ENCODE measurements at places on chromosomes 7 and 10.

- no peak for DNase-seq
These were observed at the start of gene ENTPD1 for GRCh38 chr10:95756041-95756761. ENTPD1 (plus strand) TSS chr10:95756163; CDS start chr10:95756240, 77 bp downstream.

DNA sequence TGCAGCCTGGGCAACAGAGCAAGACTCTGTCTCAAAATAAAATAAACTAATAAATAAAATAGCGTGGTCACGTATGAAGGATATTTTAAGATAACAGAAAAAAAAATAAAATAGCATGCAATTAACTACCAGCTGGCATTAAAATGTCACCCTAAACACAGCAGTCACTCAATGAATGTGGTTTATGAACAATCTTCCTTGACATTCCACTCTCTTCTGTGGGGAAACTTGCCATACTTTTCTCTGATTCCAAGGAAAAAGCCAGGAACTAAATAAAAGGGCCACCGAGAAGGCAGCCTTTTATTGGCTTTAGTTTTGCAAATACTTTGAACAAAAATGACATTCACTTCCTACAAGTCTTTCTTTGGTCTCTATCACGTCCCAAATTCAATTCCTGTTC, 266.6 kb downstream of the PARD3 start:
- no peak for DNase-seq

DNA sequence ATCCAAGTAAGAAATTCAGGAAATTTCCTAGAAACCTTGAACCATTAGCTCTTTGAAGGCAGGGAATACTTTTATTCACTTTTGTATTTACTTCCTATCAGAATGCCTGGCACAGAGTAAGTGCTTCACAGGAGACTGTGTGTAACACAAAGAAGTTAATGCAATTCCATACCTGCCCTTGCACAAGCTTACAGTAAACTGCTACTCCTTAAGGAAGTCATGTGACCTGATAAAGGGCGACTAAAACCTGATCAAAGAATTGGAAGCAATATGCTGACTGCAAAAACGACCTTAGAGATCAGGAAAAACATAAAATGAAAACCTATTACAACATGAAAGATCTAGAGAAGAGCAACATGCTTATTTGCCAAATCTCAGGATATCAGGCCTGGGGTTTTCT, 178.2 kb upstream of the HPS1 start:
- no peak for DNase-seq

DNA sequence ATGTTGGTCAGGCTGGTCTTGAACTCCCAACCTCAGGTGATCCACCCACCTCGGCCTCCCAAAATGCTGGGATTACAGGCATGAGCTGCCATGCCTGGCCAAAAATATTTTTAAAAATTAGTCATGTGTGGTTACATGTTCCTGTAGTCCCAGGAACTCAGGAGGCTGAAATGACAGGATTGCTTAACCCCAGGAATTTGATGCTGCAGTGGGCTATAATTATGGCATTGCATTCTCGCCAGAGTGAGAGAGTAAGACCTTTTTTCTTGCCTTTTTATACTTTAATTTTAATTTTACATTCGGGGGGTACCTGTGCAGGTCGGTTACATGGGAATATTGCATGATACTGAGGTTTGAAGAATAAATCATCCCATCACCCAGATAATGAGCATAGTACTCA, 86.6 kb upstream of the ZNF92 start:
- DNase-seq: no peak

- DNase-seq: no peak
These were observed 2.3 kb upstream of the SH2B2 start for GRCh38 chr7:102284399-102284798.

DNA sequence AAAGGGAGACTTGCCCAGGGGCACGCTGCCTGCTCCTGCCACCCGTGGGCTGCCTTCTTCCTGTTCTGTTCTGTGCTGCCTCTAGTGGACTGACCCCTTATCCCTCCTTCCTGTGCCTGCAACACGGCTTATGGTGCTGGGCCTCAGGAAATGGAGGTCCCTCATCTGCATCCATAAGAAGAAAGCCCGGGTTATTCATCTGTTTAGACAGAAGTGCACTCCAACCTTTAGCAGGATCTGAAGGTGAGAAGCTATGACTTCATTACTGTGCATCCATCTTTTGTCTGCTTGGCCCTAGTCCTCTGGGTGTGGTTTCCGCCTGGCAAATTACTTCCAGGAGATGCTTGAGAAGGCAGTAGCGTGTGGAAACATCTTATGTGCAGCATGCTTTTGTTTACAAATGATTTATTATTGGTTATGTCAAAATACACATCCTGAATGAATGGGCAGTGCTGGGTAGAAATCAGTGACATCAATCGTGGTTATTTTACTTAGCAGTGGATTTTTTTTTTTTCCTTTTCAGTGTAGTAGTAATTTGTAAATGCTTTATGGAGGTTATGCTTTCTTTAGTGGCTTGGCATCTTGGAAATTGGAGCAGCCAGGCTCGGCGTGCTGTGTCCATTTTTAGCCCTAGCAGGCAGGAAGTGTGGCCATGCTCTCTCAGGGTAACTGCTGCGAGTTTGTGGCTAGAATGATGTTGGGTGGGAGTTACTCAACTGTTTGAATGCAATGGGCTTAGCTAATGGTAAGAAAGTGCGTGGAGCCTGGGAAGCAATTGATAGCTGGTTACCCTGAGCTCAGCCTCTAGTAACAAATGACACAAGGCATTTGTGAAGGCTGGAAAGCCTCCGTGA, 12.7 kb downstream of the PTPRE start:
- no peak for DNase-seq

DNA sequence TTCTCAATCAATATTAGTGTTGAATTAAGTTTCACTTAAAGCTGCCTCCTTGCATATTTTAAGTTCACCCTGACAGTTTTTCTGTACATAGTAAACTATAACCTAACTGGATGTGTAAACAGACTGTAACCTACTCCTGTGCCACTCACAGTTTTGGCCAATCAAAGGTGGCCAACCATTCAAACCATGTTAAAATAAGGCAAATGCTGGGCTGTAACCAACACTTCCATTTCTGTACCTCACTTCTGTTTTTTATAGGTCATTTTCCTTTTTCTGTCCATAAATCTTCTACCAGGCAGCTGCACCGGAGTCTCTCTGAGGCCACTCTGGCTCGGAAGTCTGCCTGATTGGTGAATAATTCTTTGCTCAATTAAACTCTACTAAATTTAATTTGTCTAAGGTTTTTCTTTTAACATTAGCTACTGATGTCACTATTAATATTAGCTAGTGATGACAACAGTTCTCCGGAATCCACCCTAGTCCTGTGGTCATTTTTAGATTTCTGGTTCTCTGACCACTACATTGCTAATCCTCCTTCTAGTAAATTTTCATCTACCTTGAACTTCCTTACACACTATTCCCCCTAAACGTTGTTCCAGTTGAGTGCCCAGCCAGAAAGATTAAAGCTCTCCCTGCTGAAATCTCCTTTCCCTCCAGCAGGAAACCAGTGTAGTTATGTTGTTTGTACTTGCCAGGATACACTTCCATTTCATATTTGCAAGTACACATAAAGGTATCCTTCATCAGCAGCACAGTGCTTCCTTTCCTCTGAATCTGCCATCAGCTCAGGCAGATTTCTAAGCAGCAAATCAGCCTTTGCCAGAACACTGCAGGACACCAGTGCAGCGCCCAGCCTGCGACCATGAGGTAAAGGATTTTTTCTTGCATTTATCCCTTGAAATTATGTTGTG, 18.6 kb upstream of the IFIT2 start:
- no peak for DNase-seq

GRCh38 chr10:69107699-69108098, 16.3 kb upstream of the VPS26A start:
- DNase-seq: no peak

DNA sequence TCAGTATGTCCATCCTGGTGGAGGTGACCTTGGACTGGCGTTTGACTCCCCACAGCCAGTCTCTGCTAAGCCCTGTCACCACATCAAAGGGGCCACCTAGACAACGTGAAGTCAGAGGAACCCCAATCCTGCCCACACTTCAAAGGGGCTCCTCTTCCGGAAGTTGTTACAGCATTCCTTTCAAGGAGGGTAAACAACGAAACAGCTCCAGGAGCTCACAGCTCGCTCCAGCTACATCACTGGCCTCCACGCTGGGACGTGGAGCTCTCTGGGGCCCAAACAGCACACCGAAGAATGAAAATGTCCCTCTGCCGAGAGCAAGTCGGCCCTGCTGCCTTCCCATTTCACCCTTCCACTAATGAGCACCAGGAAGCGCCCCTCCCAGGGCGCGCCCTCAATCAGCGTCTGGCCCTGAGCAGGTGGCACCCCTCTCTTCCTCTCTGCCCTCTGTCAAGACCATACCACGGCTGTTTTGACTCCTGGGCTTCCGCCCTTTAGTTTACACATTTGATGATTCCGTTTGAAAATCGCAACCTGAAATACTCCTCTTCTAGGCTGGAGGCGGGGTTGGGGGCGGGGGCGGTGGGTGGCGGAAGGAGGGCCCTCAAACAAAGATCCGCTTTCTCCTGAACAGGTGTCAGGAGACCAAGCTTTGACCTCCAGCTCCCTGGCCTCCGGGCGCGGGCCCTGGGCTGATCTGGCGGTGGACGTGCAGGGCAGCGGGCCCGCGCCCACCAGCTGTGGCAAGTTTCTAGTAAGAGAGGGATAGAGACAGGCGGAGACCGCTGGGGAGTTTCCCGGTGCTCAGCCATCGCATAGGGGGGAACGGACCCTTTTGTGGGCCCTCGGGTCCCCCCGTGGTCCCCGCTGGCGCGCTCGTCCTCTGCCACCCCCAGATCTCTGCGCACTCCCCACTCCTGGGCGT, 53.1 kb upstream of the KDM7A start:
- DNase-seq: peak; percentile 43

DNA sequence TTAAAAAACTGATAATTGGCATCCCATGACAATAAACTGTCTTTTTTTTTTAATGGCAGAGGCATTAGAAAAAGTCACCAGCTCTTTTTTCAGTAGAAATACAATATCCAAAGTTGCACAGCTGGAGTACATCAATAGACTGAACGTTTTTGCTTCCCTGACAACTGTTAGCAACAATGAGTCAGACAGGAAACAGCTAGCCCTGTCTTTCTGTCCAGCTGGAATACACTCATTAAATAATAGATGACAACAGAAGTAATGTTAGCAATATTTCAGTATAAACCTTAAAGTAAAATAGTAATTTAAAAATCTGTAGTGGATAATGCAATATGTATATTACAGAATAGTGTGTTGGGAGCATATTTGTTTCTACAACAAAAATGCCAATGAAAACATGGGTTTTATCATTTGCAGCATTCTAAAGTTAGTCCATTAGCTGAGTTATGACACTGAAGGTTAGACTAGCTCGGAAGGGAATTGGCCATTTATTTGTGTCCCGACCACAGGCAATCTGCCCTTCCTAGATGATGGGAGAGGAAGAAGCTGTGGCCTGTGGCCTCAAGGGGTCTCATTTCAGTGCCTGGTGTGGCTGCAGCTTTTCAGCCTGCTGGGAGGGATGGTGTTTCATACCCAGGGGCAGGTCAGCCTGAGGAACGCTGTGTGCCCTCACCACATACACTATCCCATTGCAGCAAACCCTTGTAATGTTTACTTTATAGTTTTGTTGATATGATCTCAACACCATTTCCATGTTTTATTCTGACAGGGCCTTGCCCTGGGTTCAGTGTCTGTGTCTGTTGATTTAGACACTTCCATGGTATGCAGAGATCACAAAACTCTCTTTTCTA, 173.3 kb downstream of the SLC16A9 start:
- DNase-seq: no peak

GRCh38 chr10:75513292-75513885, 82.0 kb downstream of the LRMDA start:
- DNase-seq: no peak

- DNase-seq: no peak
These were observed 182.8 kb upstream of the CDC14C start for GRCh38 chr7:48741545-48741944.

GRCh38 chr7:33339074-33339790, 209.9 kb downstream of the BBS9 start:
- DNase-seq: no peak

- DNase-seq: no peak
These were observed 29.6 kb downstream of the POR start for GRCh38 chr7:75944507-75944906.

- DNase-seq: no peak
These were observed 21.7 kb upstream of the NOM1 start for GRCh38 chr7:156927571-156928405.

DNA sequence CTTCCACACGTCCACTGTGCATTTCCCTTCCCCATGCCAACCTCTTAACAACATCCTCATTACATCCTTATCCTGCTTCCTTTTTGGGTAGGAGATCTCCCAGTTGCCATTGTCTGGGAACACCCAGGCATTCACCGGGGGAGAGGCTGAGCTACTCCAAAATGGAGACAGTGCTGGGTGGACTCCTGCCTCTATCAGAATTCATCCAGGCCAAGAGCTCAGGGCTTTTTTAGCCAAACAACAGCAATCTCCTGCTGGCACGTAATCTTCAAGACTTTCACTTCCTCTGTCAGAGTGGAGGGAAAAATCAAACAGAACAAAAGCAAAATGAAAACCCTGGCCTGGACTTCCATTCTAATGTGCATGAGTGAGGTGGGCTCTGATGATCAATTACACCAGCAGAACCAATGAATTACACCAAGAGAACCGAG, 245.0 kb downstream of the PRPF18 start:
- DNase-seq: no peak

DNA sequence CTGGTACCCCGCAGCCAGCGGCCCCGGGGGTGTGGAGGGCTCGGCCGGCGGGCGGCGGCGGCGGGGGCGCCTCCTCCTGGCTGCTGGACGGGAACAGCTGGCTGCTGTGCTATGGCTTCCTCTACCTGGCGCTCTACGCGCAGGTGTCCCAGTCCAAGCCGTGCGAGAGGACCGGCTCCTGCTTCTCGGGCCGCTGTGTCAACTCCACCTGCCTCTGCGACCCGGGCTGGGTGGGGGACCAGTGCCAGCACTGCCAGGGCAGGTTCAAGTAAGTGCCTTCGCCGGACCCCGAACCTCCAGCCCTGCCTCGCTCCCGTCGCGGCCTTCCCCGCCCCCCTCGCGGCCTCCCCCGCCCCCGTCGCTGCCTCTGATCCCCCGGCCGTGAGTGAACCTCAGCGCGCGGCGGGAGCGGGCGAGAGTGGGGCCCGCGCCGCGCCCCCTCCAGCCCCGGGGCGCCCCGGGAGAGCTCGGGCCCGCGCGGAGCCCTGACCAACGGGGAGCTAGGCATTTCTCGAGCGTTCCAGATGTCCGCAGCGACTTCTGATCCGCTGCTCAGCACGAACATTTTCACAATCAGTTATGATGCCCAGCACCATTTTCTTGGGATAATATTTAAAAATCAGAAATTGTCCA, 727 bp downstream of the ATRNL1 start:
- DNase-seq: no peak

GRCh38 chr7:77456696-77457095, 40.5 kb upstream of the GSAP start:
- no peak for DNase-seq

GRCh38 chr7:38932509-38933168, 23.6 kb upstream of the VPS41 start:
- peak; percentile 13 for DNase-seq
